Stimulated activated CD8-positive, alpha-beta memory T cell treated with anti-CD3 and anti-CD28 coated beads, Interleukin-15, amount 100 ng/mL, for 4 hours (primary cell): ENCODE measurements at places on chromosomes 3 and 15.

DNA sequence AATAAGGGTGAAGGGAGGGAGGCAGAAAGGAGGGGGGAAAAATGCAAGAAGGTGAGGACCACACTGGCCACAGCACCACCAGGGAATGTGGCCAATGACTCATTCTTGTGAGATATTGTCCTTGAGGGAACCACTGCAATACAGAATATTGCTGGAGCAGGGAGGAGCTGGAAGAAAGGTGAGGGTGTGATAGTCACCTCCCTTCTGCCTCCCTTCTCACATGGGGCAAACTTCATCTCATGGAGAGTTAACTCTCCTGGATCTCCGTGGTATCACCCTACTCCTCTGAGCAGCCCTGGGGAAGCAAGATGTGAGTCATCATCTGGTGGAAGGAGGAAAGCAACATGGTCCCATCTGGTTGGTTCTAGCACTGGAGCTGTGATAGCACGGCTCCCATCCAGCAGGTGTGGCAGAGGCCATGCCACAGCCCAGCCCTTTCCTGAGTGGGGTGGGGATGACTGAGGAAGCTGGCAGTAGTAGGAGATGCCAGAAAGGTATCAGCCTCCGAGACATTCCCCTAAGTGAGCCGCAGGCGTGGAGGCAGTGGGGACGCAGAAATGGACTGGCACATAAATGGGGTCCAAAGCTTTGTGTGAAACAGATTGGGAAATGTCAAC is 115.9 kb upstream of the LPP start:
- no peak for DNase-seq

DNA sequence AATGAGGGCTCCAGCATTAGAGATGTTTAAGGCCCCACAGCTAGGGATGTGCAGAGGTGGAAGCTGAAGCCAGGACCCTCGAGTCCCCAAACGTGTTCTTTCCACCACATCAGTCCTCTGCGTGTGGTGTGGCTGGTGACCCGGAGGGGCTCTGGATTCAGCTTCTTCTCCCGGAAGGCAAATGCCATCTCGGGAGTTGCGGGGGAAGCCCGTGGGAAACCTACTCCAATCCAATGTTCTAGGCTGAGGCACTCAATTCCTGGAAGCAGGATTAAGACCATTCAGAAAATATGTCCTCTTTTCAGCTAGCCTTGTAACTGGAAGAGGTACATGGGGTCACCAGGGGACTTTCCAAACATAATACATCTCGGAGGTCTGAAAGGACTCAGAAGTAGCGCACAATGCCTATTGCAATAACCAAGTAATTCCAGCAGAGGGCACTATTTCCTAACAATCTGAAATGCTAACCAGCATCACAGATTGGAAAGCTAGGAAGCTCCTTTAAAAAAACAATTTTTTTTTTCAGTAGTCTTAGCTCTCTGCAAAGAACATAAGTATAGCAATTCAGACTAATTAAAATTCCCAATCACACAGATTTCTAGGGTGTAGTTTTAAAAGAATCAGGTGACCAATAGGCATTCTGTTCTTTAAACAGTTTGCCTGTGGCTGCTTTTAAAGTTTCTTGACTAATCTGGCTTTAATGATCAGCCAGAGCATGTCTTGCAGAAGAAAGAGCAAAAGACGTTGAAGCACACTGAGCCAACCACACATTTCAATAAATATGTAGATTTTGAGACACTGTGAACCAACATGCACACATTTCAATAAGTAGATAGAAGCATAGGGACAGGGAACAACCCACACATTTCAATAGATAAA is 36.1 kb downstream of the BNC1 start:
- DNase-seq: no peak

DNA sequence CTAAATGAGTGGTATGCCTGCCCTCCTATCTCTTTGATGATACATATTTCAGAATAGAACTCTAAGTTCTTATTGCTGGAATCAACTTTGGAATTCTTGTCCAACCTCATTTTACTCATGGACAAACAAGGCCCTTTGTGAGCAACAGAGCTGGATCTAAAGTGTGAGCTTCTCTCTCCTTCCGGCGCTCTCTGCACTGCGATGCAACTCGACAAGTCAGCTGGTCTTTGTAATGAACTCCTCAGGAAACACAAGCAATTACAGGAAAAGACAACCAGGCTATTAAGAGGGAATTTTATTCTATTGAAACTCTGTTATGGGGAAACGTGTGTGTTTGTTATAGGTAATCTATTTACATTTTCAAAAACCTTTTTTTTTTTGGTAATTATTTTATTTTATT is 20.3 kb upstream of the NRROS start:
- DNase-seq: no peak

GRCh38 chr15:77474310-77474988 is 53.8 kb downstream of the HMG20A start:
- no peak for DNase-seq

- no peak for DNase-seq
These were observed 49.1 kb upstream of the LIMD1 start for GRCh38 chr3:45545476-45545875.

DNA sequence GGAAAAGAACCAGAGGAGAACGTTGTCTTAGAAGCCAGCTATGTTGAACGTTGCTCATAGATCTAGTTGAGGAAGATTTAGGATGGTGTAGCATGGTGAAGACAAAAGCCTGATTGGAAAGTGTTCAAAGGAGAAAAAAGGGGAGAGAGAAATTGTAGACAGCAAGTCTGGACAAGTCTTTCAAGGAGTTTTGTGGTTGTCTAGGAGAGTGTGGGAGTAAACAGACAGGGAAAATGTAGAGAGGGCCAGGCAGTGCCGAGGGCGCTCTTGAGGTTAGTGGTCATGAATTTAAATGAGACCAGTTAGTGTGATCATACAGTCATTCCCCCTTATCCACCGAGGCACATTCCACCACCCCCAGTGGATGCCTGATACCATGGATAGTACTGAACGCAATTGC is 167.5 kb upstream of the IL12A start:
- no peak for DNase-seq

- DNase-seq: no peak
These were observed 639.8 kb downstream of the MAGI1 start for GRCh38 chr3:65398953-65399352.
